Islet precursor cell (in vitro differentiated cells): ENCODE measurements at places on chromosomes 7 and 10.

DNA sequence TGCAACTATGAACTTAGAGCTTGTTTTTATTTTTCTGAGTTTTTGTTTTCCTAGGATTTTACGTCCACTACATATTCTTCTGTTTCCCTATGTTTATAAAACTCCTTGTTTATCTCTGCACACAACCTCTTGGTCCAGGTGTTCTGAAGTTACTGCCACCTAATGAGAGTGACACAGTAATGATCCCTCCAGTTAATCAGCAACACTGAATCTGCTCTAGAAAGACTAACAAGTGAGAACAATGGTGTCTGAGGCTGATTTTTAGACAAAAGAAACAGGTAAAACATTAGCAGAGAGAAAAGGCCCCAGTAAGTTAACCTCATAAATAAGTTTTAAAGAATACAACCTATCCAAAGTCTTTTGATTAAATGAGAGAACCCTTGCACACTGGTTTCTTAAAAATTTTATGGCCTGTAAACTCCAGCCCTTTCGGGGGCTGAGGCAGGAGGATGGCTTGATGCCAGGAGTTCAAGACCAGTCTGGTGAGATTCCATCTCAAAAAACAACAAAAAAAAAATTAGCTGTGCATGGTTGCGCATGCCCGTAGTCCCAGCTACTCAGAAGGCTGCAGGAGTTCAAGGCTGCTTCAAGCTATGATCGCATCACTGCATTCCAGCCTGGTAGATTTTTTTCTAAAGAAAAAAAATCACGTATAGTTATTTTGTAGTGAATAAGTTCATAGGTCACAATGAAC is 397.6 kb downstream of the MAGI2 start:
- DNase-seq: peak; percentile 52

DNA sequence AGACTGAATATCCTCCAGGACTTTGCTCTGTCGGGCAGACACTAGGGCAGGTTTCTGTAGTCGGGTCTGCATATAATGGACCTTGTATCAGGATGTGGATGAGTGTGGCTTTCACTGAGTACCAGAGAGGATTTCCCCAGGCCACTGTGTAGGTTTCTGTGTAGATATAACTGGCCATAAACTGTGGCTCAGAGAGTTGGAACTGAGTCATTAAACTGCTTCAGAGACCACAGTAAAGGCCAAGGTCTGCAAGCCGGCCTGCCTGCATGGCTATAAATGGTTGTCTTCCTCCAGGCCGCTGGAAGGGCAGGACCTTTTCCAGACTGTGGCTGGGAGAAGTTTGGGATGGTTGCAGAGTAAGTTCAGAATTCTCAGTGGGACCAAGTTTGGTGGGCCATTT is 16.9 kb downstream of the ZNF92 start:
- peak; percentile 73 for DNase-seq

- peak; percentile 64 for DNase-seq
These were observed 96.7 kb downstream of the SEMA3D start for GRCh38 chr7:85090143-85090542.

GRCh38 chr7:96233084-96233483 is 88.8 kb downstream of the SLC25A13 start:
- no peak for DNase-seq

GRCh38 chr7:5349437-5350173 is 66.9 kb downstream of the SLC29A4 start:
- peak; percentile 77 for DNase-seq

- DNase-seq: no peak
These were observed 126.2 kb upstream of the FEZF1 start for GRCh38 chr7:122430710-122431109.

- DNase-seq: no peak
These were observed 137.0 kb downstream of the ETV1 start for GRCh38 chr7:13852281-13852968.

DNA sequence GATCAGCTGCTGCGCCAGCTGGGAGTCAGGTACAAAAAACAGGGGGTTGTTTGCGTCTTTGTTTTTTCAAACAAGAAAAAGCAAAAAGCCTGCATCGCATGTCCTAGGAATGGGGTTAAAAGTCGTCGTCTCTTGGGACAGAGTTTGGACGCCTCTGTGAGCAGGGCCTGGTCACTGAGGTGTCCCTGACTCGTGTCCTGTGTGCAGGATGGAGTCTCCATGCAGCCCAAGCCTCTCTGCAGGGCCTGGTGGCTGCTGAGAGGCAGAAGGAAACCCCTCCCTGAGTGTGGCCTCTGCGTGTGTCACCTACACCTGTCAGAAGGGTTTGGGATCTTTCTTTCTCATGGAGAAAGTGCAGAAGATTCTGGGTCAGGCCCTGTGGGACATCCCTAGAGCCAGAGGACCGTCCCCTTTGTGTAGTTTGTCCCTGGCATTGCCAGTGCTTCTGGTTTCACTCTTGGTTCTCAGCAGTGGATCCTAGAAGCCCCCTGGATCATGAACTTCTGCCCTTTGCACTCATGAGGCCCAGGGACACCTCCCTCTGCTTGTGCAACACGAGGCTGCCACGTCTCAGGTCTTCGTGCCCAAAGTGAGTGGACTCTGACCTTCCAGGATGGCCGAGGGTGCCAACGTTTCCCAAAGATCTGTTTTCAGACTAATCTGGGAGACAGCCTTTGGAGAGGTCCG is 75.0 kb downstream of the PRKAG2 start:
- DNase-seq: no peak

GRCh38 chr10:121503587-121504051 is 94.6 kb downstream of the FGFR2 start:
- no peak for DNase-seq

DNA sequence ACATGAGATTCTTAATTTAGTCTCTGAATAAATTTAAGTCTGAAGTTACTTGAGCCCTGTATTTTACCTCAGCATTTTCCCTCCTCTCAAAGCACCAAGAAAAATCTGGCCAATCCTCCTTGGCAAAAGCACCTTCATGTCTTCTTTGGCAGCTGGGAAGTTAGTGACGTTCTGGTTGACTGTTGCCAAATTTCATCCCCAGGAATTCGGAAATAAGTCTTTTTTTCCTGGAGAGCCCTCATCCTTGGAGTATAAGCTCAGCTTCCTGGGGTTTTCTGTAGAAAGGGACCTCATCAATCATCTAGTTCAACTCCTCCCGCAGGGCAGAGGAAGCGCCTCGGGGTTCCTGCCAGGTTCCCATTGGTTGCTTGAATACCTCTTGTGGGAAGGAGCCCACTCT is 377.6 kb downstream of the PHTF2 start:
- DNase-seq: no peak

GRCh38 chr7:51666751-51667150 is 350.1 kb upstream of the COBL start:
- DNase-seq: peak; percentile 63

DNA sequence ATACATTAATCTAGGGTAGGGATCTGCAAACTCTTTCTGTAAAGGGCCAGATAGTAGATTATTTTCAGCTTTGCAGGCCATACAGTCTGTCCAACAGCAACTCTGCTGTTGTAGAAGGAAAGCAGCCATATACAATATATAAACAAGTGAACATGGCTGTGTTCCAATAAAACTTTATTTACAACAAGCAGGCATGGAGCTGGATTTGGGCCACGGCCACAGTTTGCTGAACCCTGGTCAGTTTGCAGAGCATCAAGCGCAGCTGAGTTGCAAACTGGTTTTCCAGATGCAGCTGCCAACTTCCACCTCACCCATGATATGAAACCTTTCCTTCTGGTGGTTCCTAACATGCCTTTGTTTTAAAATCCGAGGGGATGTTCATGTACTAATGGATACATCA is 310.4 kb upstream of the NFE2L3 start:
- DNase-seq: no peak

DNA sequence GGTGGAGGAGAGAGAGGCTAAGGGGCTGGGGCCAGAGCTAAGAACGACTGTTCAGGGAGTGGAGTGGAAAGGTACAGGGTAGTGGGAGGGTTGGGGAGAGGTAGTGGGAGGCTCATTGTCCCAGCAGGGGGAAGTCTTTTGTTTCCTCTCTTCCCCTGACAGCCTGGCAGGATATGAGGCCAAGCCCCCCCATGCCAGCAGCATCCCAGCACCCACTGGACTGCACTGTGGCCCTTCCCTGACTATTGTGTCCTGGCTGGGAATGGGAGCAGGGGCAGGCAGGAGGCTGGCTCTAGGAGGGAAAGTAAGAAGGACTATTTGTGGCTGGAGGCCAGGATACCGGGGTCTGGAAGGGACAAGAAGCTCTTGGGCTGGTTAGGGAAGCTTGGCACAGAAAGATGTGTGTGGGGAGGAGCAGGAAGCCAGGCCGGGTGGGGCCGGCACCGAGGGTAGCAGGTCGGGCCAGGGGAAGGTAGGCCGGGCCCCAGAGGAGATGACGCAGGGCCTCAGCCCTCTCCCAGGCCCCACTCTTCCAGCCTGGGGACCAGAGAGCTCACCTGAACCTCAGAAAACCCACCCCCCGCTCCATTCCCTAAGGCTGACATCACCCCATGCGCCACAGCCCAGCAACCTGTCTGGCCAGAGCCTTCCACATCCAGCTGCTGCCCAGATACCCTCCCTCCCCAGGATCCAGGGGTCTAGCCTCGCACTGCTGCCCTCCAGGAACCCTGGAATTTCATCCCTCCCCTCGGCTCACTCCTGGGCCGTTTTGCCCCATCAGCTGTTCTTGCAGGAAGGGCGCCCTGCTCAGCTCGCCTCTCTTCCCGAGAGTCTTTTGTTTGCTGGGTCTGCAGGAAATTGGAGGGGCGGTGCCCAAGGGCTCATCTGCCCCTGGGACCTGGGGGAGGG is 8.8 kb upstream of the EPHB4 start:
- DNase-seq: peak; percentile 97

DNA sequence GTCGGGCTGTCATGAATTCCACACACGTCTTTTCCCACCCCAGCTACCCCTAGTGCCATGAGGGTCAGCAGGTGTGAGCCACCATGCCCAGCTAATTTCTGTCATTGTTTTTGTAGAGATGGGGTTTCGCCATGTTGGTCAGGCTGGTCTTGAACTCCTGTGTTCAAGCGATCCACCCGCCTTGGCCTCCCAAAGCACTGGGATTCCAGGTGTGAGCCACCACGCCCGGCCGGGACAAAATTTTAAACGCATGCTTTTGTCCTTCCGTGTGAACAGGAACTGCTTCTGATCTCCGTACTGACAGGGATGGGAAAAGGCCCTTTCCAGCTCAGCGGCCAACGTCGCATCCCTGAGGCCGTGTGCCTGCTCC is 15.6 kb upstream of the ZFAND2A start:
- no peak for DNase-seq

DNA sequence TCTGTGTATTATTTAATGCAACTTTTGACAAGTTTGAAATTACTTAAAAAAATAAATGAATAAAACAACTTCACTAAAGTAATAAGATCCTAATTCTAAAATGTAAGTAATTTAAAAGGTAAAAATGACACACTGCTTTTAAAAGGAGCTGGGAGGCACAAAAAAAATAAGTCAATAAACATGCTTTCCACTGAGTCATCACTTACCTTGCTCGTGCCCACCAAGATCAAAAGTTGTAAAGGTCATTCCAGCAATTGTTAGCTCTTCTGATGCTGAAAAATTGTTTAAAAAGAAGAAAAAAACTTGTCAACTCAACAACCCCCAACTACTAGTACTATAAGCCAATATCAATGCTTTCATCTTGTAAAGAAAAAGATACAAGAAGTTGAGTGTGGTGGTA is 9.5 kb downstream of the SAR1A start:
- no peak for DNase-seq

DNA sequence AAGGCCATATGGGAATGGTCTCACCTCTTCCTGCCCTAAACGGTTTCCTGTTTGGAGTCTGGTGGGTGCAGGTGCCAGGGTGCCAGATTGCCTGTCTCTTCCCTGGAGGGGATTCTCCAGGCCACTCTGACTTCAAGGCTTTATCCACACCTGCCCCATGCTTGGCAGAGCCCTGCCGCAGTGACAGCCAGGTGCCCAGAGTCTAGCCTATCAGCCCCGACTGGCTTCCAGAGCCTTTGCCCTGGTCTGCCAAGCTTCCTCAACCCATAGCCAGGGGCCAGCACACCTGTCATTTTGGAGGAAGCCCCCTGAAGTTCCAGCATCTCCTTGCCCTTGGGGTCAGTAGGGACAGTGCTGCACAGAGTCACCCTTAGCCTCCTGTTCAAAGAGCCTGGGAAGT is 21.6 kb downstream of the TBATA start:
- no peak for DNase-seq

DNA sequence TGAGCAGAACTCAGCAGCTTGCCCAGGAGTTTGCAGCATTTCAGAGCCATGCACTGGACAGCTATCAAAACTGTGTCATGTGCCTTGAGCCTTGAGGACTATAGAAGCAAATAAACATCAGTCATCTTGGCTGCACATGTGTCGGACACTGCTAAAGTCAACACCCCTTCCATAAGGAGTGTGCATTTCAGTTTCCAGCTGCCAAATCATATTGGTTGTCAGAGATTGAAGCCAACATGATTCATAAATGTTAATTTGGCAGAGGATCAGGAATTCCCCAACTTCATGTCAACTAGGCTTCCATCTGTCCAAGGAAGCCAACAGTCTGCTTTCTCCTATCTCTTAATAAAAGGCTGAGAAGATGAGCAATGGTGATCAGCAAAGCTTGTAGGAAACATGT is 32.8 kb downstream of the SLC16A12 start:
- DNase-seq: no peak

GRCh38 chr7:55515569-55516279 is 56.6 kb downstream of the VOPP1 start:
- no peak for DNase-seq

DNA sequence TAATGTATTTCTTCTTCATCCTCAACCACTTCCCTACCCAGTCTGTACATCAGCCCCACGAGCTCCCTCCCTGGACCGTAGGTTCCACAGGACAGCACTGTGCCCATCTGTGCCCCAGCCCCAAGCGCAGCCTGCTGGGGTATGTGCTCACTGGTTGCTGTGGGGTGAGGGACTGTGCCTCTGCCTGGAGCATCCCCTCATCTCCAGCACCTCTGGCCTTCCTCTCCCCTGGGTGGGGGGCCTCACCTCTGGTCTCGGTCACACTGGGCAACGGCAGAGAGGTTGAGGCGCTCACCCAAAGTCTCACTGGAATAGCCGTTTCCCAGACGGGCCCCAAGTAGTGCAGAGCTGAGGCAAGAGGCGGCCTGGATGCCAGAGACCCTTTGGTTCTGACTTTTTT is 1.5 kb upstream of the PRKAR1B start:
- no peak for DNase-seq

GRCh38 chr10:5938291-5938690 is 39.1 kb downstream of the IL15RA start:
- no peak for DNase-seq

GRCh38 chr10:102616066-102616770 is 28.1 kb upstream of the TRIM8 start:
- no peak for DNase-seq

GRCh38 chr7:40826411-40827221 is 691.8 kb downstream of the SUGCT start:
- DNase-seq: peak; percentile 80

- DNase-seq: no peak
These were observed 138.2 kb upstream of the TMEM229A start for GRCh38 chr7:124171068-124171467.

DNA sequence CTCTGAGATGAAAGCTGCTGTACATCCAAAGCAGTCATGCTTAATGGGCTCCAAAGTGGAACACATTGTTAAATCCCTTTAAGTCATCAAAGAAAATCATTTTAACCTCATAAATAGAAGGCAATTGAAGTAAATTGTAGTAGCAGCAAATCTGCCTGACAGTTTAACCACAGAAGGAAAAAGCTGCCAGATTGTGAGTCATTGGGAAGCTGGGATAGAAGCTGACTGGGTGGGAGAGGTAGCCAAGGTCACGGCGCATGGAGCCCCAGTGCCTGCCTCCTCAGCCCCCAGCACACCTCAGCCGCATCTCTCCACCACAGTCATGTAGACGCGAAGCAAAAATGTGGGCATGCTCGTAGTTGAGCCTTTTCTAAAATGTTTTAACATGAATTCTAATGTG is 44.0 kb downstream of the TARP start:
- DNase-seq: no peak

- DNase-seq: no peak
These were observed 100.0 kb upstream of the KCNMA1 start for GRCh38 chr10:77737608-77738007.
